ENCODE measurements at places on chromosomes 16 and 17.

DNA sequence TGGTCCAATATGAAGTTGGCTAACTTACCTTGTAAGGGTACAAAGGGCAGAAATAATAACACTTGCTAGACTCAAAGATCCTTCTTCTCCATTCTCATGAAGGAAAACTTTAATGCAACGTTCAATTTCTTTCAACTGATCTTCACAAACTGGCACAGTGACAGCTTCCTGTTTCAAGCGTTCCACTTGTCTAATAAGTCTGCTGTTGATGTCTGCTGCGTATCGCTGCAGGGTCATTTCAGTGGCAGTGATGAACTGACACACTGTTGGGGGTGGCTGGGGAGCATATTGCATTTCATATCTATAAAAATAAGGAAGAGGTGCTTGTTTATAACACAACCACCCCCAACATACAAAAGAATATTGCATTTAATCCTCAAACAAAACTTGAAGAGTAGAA is 33.5 kb upstream of the ARL6IP1 start:
- no peak for DNase-seq

DNA sequence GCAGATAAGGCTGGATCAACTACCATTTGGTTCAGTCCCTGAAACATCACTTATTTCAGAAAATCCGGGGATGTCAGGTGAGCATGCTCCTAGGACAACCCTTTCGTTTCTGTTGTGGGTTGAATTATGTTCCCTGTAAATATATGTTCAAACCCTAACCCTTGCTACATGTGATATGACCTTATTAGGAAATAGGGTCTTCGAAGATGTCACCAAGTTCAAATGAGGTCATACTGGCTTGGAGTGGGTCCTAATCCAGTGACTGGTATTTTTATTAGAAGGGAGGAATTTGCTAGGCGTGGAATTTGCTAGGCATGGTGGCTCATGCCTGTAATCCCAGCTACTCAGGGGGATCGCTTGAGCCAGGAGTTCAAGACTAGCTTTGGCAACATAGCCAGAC is 21.3 kb downstream of the SNX20 start:
- DNase-seq = no peak

GRCh38 chr17:81026266-81027036 is 8.5 kb upstream of the BAIAP2 start:
- DNase-seq = no peak

GRCh38 chr17:81132197-81132540 is 33.1 kb upstream of the PVALEF start:
- DNase-seq = no peak

DNA sequence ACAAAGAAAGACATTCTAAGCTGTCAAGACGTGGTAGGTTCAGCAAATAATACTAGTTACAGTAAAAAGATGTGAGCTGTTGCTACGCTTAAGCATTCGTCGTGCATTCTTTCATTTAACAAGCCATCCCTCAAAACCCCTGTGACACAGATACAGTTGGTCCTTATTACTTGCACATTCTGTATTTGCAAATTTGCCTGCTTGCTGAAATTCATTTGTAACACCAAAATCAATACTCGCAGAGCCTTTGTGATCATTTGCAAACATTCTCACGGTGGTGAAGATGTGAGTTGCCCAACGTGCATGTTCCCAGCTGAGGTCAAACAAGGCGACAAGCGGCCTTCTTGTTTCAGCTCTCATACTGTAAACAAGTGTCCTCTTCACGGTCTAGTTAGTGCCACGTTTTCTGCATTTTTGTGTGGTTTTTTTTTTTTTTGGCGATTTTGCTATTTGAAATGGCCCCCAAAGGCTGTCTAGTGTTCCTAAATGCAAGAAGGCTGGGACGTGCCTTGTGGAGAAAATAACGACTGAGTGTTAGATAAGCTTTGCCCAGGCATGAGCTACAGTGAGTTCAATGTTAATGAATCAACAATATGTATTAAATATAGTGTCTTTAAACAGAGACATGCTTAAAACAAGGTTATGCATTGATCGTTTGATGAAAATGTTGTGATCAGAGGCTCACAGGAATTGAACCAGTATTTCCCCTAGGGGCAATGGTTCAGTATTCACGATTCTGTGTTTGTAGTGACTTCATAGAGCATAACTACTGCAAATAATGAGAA is 84.1 kb downstream of the RAB11FIP4 start:
- DNase-seq = no peak

GRCh38 chr17:82794781-82795482 is 43.1 kb downstream of the TBCD start:
- no peak for DNase-seq

Measured in SIG-M5 (cell line).